ENCODE measurements at places on chromosomes 3 and 15. TPM values are rescaled to one million over a fixed set of nuclear protein-coding genes. Genes with fewer than 3 reads are reported as not detected.

MESP2 gene
- not detected for total RNA-seq

THPO gene
- not detected for total RNA-seq

IFT57 gene
- 37.7 TPM for total RNA-seq

SCAANT1 gene
- not detected for total RNA-seq

ALS2CL gene
- total RNA-seq: 1.3 TPM

MLF1 gene
- total RNA-seq: 3.7 TPM

Measured in placental pericyte (primary cell).